ENCODE measurements at places on chromosomes 5 and 9. TPM values are rescaled to one million over a fixed set of nuclear protein-coding genes. Genes with fewer than 3 reads are reported as not detected.

SCGB3A2 gene
- not detected for total RNA-seq

DNA sequence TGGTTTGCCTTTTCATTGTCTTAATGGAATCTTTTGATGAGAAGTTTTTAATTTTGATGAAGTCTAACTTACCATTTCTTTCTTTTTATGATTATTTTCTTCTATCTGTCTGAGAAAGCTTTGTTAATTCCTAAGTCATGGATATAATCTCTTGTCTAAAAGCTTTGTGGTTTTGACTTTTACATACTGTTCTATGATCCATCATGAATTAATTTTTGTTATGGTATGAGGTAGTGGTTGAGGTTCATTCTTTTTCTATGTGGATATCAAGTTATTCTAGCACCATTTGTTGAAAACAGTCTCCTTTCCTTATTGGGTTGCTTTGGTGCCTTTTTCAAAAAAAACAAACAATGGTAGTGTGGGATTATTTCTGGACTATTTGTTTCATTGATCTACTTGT, 20.4 kb downstream of the FBXO10 start:
- no peaks in the 10 kb centered on the region for H3K4me1 ChIP-seq
- no peaks in the 10 kb centered on the region for H3K36me3 ChIP-seq
- H3K27me3 ChIP-seq, result no peaks in the 10 kb centered on the region
- no peak for DNase-seq

GRCh38 chr5:129966071-129966470, 61.8 kb downstream of the CHSY3 start:
- H3K4me1 ChIP-seq, result no peaks in the 10 kb centered on the region
- H3K4me3 ChIP-seq, result no peak overlapping the region
- no peaks in the 10 kb centered on the region for H3K36me3 ChIP-seq
- H3K27ac ChIP-seq, result no peak overlapping the region
- no peaks in the 10 kb centered on the region for H3K27me3 ChIP-seq
- no peak for DNase-seq

DNA sequence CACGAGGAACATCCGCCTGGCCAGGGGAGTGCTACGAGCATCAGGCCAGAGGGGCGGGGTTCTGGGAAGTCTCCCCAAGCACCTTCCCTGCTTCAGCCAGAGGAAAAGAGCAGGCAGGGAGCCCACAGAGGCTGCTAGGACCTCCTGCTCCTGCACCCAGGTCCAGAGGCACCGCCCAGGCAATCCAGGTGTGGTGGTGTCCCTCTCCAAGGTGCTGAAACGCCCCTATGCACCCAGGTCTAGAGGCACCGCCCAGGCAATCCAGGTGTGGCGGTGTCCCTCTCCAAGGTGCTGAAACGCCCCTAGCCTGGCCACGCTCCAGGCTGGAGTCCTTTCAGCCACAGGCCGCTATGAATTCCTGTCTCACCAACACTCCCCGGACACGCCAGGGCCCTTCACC, 10.7 kb upstream of the UBAC1 start:
- H3K27ac ChIP-seq, result no peak overlapping the region
- no peaks in the 10 kb centered on the region for H3K36me3 ChIP-seq
- peaks cover 5% of the 10 kb centered on the region for H3K27me3 ChIP-seq
- H3K4me3 ChIP-seq, result no peak overlapping the region
- peaks cover 9% of the 10 kb centered on the region for H3K4me1 ChIP-seq

CCDC180 gene
- 5.8 TPM for total RNA-seq

DNAJC18 gene
- 5.7 TPM for total RNA-seq

IRGM gene
- 4.6 TPM for total RNA-seq

DNA sequence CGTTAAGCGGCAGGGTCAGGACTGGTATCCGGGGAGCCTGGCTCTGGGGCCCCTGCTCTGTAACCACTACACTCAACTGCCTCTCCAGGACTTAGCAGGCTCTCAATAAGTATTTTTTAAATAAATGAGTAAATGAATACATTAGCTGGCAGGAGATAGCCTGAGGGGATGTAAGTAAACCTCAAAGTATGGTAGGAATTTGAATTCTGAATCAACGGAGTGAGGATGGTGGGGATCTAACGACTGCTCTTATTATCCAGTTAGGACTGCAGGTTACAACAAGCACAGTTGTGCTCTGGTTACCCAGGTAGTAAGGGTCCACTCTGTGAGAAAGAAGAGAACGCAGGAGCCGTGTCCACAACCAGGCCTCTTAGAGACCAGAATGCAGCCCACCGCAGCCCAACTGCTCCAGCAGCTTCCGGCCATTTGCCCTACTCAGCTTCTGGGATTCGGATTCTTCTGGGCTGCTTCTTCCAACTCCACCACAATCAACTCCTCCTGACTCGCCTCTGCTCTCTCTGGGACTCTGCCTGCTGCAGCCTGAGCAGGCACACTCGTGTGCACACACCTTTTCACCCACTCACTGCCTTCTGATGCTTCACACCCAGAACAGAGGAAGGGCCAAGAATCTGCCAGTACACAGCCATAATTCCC, 52.6 kb downstream of the MED27 start:
- no peak for DNase-seq
- peaks cover 2% of the 10 kb centered on the region for H3K36me3 ChIP-seq
- no peaks in the 10 kb centered on the region for H3K27me3 ChIP-seq
- no peak overlapping the region for H3K27ac ChIP-seq
- H3K4me1 ChIP-seq, result peaks cover 5% of the 10 kb centered on the region

DNA sequence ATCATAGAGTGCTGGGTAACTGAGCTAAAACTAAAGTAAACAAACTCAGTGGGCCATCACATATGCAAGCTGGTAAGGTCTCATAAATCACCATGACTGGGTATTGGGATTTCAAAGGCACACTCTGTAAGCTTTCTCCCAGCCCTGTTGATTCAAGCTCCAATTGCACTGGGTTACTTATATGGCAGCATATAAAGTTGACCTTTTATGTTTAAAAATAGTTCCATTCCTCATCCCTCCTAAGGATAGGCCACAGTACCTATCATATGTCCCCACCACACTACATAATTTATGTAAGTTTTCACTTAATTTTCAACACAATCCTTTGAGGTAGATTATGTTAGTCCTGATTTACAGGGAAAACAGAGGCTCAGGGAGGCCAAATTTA, 438.4 kb downstream of the RAB3C start:
- peaks cover 51% of the 10 kb centered on the region for H3K4me1 ChIP-seq
- no peaks in the 10 kb centered on the region for H3K27me3 ChIP-seq
- DNase-seq, result no peak

LRRC14B gene
- total RNA-seq, result 0.37 TPM

GRCh38 chr9:97045300-97045699, 6.4 kb upstream of the CTSV start:
- H3K27me3 ChIP-seq, result peaks cover 40% of the 10 kb centered on the region
- H3K27ac ChIP-seq, result no peak overlapping the region
- no peaks in the 10 kb centered on the region for H3K4me1 ChIP-seq
- no peak for DNase-seq

All from activated naive CD8-positive, alpha-beta T cell treated with anti-CD3 and anti-CD28 coated beads, Interleukin-2, amount 10 ng/mL, durations not matched to agents 7 days and 5 days (primary cell).